AG20443 (cell line): ENCODE measurements at places on chromosomes 4 and X.
A peak's percentile ranks its signal among the peaks of the same experiment; 100 is the strongest.

GRCh38 chrX:3940000-3940610 is 226.7 kb upstream of the PRKX start:
- DNase-seq = peak; percentile 7

DNA sequence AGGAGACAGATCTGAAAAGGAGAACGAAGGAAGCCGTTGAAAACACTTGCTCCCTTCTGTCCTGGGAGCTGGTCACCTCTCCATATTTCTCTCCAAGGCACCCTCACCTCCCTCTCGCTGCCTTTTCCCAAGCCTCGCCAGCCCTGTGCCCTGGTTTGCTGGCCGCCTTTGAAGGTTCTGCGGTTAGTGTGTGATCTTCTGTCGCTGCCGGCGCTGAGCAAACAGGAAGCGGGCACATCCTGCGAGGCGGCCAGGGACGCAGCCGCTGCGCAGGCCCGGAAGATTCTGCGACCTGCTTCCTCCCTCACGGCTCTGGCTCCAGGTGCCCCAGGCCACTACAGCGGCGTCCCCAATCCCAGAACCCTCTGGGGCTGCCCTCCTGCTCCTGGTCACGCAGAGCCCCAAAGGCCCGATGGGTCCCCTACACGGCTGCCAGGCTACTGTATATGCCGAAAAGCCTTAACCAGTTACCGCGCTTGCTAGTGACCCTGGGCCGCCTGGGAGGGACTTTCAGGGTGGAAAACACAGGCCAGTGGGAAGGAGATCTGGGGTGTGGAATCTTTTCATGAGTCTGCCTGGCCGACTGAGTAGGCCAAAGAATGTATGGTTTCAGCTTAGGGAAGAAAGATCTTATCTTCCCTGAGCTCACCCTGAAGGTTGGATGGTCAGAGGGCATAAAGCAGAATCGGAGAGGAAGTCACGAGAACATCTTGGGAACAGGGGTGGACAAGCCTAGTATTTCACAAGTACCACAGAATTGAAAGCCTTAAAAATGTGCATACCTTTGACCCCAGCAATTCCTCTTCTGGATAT is 2.3 kb upstream of the SASH3 start:
- DNase-seq = no peak

GRCh38 chr4:6826781-6827508 is 44.4 kb downstream of the KIAA0232 start:
- DNase-seq = no peak

DNA sequence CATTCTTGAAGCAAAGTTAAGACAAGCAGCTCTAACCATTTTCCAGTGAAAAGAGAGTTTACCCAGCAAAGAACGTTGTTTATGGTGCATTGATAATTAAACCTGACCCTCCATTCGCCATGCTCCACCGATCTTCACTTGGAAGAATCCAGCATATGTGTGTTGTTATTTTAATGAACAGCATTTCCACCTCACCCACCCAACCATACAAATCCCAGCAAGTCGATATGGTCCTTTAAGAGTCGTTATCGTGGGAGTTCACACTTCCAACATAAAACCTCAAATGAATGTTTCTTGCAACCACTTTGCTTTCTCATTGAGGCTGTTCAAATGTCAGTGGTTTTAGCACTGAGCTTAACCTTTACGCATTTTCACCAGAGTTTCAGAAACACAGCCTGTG is 147.4 kb upstream of the LDB2 start:
- no peak for DNase-seq

DNA sequence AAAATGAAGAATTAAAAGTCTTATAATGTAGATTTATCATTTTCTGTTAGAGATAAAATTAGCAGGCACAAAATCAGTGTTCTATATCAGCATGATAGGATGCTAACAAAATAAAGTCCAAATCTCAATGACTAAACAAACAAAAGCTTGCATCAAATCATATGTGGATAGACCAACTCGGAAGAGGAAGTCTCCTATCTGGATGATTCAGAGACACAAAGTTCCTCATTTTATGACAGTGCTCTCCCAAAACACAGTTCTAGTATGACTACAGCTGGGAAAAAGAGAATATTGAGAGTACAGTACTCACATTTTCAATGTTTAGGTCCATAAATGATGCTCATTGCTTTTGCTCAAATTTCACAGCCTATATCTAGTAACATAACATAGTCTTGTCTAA is 376.1 kb upstream of the CTSO start:
- peak; percentile 17 for DNase-seq

GRCh38 chr4:189988877-189989431 is 38.1 kb downstream of the FRG2 start:
- DNase-seq = no peak

DNA sequence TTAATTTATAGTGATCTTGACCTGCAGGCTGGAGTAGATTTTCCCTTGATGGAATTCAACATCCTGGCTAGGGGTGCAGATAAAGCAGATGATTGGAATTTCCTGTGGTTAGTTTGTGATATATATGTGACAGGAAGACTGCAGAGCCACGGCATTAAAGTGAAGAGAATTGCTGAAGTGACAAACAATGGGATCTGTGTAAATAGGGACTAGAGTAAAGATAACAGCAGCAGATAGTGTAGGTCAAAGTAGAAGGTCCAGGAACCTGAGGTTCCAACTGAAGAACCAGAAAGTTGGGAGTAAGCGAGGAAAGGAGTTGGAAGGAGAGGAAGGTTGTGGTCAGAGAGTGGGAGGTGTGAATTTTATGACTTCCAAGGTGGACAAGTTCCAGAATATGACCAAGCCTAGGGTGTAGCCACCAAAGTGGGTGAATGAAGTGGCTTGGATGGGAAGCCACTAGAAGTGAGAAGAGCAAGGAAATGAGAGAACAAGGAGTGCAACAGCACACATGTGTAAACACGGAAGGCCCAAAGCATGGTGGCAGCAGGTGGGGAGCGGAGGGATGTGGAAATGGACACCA is 325.0 kb downstream of the RAB28 start:
- DNase-seq = no peak

DNA sequence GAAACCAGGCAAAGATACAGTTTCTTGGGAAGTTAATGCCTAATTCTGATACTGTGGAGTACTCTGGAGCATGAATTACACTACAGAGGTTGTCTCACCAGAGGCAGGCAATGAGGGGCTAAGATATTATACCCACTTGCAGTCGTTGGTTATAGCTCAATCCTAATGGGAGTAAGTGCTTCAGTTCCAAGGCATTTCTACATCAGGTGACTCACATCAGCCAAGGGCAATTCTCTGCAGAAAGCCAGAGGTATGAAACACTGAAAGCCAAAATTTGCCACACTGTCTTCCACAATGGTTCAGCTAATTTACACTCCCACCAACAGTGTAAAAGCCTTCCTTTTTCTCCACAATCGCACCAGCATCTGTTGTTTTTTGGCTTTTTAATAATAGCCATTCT is 174.0 kb upstream of the IL15 start:
- DNase-seq = no peak

GRCh38 chrX:1359477-1359873 is 22.9 kb downstream of the IL3RA start:
- no peak for DNase-seq

GRCh38 chr4:82774711-82775171 is 23.9 kb downstream of the SCD5 start:
- DNase-seq = peak; percentile 59

GRCh38 chrX:109774706-109775105 is 41.6 kb upstream of the ACSL4 start:
- DNase-seq = peak; percentile 70

GRCh38 chrX:15694941-15695451 is 30.4 kb upstream of the CLTRN start:
- no peak for DNase-seq

GRCh38 chr4:147303873-147304229 is 177.0 kb upstream of the EDNRA start:
- DNase-seq = no peak

- peak; percentile 56 for DNase-seq
Measured at GRCh38 chr4:3122081-3122563, 47.6 kb downstream of the HTT start.

GRCh38 chr4:151687021-151687640 is 73.7 kb downstream of the GATB start:
- no peak for DNase-seq

DNA sequence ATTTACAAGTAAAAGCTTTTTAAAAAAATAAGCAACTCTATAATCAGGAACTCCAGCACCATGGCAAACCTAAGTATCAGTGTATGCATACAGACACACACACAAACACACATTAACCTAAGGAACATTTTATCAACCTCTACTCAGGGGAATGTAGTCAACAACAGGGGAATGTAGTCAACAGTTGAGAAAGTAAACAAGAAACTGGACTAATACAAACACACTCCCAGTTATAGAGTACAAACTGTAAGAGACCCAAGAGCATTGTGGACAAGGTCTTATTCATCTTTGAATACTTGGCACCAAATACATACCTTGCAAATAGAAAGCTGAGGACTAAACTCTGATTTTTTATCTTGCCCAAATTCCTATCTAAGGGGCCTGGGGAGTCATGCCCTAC is 36.2 kb downstream of the PAPSS1 start:
- no peak for DNase-seq

DNA sequence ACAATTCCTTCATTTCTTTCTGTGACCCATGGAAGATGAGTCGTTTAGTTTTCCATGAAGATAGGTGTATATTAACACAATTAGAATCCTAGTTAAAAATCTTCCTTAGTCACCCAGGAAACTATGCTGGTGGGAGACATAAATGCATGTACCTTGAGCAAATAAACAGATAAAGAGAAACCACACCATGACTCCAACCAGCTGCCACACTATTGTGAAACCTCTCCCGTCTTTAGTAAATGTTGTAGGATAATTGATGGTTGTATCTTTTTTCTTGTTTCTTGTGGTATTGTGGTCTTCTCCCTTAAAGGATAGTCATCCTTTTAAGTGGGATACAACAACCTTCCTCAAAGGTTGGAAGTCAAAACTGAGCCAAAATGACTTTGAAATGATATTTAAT is 103.8 kb upstream of the LEF1 start:
- DNase-seq = no peak

- no peak for DNase-seq
Measured at GRCh38 chr4:185304944-185305690, 90.6 kb downstream of the LRP2BP start.

- no peak for DNase-seq
Measured at GRCh38 chrX:81308086-81308829, 106.4 kb downstream of the SH3BGRL start.

DNA sequence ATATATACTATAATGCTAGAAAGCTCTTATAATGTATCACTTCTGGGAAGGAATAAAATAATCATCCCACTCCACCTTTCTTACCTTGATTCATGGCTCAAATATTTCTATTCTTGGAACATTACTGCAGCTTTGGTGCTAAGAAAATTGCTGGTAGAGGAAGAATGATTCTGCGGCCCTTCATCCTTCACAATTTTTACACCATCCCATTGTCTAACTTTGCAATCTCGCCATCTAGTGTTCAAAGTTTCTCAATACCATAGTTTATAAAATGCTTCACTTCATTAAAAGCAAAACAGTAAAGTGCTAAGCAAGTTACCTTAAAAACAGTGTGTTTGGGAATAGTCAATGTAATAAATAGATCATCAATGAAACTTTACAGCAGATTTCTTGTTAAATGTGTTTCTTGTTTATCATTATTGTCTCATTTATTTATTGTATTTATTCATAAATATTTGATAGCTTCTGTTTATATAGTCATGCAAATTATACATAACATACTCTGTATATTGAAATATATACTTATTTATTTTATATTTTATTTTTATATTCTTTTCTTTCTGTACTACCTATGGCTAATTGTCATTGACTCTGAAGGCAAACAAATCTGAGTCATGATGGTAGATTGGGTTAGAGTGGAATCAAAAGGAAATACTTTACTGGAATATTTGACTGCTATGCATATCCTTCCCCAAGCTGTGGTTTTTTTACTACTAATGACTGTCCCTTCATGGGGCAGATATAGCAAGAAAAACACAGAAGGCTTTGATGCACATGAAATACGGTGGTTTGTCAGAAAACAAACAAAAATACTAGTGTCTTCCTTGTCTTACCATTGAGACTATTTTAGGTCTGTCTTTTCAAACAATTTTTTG is 390.7 kb downstream of the MAPK10 start:
- peak; percentile 61 for DNase-seq

GRCh38 chrX:125289209-125289608 is 30.5 kb upstream of the TEX13C start:
- no peak for DNase-seq

- no peak for DNase-seq
Measured at GRCh38 chr4:27894951-27895350, 1034.3 kb downstream of the STIM2 start.

- no peak for DNase-seq
Measured at GRCh38 chr4:122082661-122083060, 69.5 kb upstream of the BLTP1 start.

- no peak for DNase-seq
Measured at GRCh38 chr4:172619798-172620197, 548.8 kb upstream of the GALNT7 start.
